ENCODE measurements at places on chromosomes 2 and 18.

- no peak for DNase-seq
These were observed 121.0 kb upstream of the HAAO start for GRCh38 chr2:42913280-42913878.

- no peak for DNase-seq
These were observed 18.4 kb downstream of the INPP4A start for GRCh38 chr2:98463081-98463481.

GRCh38 chr2:70977605-70978205 lies 725 bp upstream of the ANKRD53 start:
- peak; percentile 87 for DNase-seq

- DNase-seq = peak; percentile 74
These were observed 39.5 kb upstream of the CYP1B1 start for GRCh38 chr2:38115216-38116032.

GRCh38 chr2:226059961-226060627 lies 660.6 kb downstream of the NYAP2 start:
- no peak for DNase-seq

- DNase-seq = peak; percentile 36
These were observed 60.5 kb downstream of the MAP4K4 start for GRCh38 chr2:101758001-101758400.

DNA sequence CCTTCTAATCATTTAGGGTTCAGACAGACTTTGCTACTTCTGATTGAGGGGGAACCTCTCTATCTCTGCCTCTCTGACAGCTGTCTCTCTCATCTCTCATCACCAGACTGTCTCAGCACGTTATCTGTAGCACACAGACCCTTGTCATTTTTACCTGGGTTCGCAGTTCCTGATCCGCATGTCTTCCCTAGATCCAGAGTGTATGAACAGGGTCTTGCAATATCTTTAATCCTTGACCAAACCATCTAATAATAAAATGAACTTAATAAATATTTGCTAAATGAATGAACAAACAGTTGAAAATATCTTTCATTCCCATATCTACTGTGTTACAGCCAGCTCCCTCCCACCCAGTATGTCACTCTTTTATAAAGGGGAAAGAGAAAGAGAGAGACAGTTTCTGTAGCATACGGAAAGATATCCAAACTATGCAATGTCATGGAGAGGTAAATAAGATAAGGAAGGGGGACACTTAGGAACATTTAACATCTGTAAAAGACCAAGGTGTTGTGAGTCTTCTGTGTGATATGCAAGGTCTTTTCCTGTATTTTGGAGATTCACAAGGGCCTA lies 507.6 kb downstream of the SUCLG1 start:
- DNase-seq = no peak

GRCh38 chr18:6414118-6414722 lies 491 bp downstream of the L3MBTL4 start:
- DNase-seq = no peak

- no peak for DNase-seq
These were observed 89.9 kb downstream of the LYPD6 start for GRCh38 chr2:149420053-149420963.

DNA sequence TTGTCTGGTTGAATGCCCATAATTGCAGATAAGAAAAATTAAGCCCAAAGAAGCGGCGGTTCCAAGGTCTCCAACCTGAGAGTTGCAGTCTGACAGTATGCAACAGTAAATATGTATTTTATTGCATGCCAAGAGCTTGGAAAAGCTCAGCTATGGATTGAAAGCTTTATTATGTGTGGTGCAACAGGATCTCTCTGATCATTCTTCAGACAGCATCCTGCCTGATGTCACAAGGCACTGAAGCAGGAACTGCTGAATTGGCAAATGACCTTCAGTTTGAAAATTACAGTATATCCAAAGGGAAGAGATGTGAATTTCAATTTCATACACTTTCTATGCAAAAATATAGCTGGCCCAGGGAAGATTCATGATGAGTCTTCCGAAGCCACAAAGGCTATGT lies 42.5 kb downstream of the DOCK10 start:
- peak; percentile 52 for DNase-seq

DNA sequence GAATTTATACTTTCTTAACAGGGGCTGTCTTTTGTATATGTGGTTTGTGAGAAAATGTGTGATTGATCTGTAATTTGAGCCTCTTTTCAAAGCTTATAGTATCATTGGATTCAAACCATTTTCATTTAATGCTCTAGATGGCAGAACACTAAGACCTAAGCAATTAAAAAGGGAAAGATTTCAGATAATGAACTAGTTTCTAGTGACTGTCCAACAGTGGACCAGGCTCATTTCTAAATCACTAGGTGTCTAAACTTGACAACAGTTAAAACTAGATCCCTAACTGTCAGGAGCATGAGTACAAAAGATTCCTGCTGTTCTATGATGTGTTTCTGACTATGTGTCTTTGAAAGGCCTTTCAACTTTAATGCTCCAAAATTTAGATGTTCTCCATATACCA lies 54.6 kb downstream of the ANKRD44 start:
- DNase-seq = no peak

GRCh38 chr18:77573571-77573970 lies 323.9 kb downstream of the GALR1 start:
- no peak for DNase-seq

DNA sequence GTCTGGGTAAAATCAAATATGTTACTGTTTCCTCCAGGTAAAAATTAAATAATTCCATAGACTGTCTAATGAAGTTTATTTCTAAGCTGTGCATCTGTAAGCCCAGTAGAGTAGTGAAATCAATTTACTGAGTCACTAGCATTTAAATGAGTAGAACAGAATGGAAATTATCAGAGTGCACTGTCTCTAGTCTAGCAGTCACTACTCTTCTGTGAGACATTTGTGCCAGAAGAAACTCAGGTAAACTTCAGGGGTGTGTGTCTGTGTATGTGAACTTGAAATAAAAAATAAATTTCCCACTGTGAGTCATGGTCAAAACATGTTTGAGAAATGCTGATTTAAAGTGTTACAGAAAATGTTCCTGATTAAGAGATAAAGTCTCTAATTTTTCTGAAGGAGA lies 146.4 kb downstream of the RIF1 start:
- no peak for DNase-seq

GRCh38 chr18:56789004-56789888 lies 138.1 kb downstream of the WDR7 start:
- no peak for DNase-seq

- no peak for DNase-seq
These were observed 322.4 kb downstream of the TNS1 start for GRCh38 chr2:217680381-217680780.

- no peak for DNase-seq
These were observed 87.4 kb upstream of the SLC14A2 start for GRCh38 chr18:45527891-45528290.

DNA sequence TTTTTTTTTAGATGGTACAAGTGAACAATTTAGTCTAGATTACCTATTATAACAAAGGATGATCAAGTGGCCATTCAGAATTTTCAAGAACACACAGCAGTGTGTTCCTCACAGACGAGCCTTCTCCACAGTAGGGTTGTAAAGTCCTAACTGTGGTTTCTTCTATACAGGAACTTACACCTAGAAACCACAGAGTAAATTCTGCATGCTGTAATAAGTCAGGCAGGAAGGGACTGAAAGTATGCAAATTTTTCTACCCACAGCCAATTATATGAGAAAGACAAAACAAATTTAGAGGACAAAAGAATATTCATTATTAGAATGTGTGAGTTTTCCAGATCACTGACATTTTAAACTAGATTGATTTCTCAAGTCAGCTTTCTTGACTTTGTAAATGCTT lies 99.5 kb downstream of the RBMS1 start:
- DNase-seq = no peak

DNA sequence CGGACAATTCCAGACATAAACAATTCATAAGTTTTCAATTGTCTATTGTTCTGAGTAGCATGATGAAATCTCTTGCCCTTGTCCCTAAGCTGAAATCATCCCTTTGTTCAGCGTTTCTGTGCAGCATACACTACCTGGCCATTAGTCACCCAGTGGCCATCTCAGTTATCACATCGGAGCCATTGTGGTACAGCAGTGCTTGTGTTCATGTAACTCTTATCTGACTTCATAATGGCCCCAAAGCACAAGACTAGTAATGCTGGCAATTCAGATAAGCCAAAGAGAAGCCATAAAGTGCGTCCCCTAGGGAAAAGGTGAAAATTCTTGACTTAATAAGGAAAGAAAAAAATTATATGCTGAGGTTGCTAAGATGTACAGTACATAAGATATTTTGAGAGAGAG lies 127.2 kb downstream of the FHOD3 start:
- DNase-seq = no peak

DNA sequence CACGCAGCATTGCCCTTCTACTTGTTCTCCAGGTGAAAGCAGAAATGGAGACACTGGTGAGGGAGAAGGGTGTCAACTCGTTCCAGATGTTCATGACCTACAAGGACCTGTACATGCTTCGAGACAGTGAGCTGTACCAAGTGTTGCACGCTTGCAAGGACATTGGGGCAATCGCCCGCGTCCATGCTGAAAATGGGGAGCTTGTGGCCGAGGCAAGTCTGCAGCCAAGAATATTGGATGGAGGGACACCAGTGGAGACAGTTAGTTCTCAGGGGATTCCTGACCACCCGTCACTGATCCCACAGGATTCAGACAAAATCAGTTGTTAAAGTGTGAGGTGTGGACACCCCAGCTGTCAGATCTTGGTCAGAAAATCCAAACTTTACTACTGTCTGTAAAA lies 43.2 kb upstream of the MAPRE3 start:
- DNase-seq = no peak

GRCh38 chr2:239208465-239209180 lies 192.2 kb downstream of the HDAC4 start:
- no peak for DNase-seq

DNA sequence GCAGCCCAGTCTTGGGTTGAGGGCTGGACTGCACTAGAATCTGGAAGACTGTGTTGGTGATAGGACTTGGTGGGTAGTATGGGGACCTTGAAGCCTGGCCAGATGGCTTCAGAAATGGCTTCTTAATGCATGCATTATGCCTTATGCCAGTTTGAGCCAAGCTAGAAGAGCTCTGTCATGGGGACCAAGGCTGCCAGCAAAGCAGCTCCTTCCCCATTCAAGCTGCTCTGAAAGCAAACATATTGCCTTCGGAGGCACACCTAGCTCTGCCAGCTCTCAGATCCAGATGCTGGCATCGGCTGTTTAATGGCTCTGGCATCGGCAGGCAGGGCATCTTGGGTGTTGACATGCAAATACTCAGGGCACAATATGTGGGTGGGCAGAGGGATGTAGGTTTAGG lies 59.0 kb upstream of the IGFBP5 start:
- no peak for DNase-seq

DNA sequence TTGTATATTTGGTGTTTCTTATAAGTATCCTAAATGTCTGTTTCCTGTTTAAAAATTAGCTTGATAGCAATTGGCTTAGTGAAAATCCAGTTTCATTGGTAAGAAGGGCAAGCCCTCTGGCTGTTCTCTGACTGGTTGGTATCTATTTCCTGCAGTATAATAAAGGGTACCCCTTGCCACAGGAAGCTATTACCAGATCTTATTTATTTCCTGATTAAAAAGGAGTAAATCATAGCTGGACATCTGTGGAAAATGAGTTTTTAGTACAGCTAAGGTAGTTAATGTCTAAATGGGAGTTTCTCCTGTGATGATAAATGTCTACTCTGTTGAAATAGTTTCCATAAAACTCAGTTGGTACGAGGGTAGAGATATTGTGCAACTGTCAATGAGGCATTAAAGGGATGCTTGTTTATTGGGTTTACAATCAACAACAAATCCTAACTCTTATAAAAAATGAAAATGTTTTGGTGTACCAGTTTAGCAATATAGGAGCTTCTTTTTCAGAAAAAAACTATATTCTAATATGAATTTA lies 58.7 kb downstream of the FASTKD2 start:
- DNase-seq = no peak

- no peak for DNase-seq
These were observed 94.5 kb downstream of the VSNL1 start for GRCh38 chr2:17634997-17635396.

GRCh38 chr18:47619771-47620448 lies 310.5 kb downstream of the SMAD2 start:
- no peak for DNase-seq

- DNase-seq = no peak
These were observed 111.3 kb upstream of the CAVIN2 start for GRCh38 chr2:191957996-191958860.

GRCh38 chr18:80108121-80108536 lies 933 bp upstream of the ADNP2 start:
- DNase-seq = no peak

GRCh38 chr18:24530630-24531111 lies 70.2 kb downstream of the HRH4 start:
- DNase-seq = peak; percentile 34

DNA sequence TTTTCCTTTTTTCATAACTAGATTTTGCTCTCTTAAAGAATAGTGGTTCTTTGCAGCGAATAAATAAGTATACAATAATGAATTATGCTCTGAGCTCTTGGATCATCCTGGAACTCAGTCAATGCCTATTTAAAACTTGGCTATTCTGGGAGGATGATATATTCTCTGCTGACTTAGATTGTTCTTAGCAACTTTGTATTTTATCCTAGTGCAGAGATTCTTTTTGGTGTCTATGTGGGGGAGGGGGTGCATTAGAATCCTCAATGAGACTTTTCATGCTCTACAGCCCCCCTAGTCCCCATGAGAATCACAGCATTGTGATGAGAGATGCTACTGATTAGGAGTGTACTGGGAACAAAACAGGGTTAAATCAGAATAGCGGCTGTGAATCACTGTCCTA lies 8.8 kb upstream of the FAM98A start:
- DNase-seq = no peak

GRCh38 chr2:121071034-121071504 lies 213.9 kb downstream of the TFCP2L1 start:
- peak; percentile 28 for DNase-seq

GRCh38 chr18:28065031-28065792 lies 111.7 kb downstream of the CDH2 start:
- DNase-seq = peak; percentile 95

GRCh38 chr2:54979321-54980044 lies 70.8 kb downstream of the RTN4 start:
- DNase-seq = peak; percentile 49

- DNase-seq = no peak
These were observed 91.6 kb upstream of the CTDP1 start for GRCh38 chr18:79587779-79588635.

DNA sequence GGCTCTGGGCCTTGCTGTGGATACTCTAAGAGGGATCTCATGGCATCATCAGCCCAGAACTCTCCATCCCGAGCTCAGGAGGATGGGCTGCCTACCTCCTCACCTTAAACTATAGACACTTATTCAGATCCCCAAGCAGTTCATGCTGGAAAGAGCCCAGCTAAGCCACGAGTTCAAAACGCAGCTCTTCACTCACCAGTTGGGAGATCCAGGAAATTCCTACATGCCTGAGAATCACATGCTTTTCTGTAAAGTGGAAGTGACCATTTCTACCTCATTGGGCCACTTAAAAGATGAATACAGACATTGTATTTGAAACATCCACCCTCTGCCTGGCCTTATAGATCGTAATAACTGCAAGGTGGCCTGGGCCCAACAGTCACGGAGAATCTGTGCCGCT lies 6.6 kb downstream of the ATOH8 start:
- peak; percentile 78 for DNase-seq

DNA sequence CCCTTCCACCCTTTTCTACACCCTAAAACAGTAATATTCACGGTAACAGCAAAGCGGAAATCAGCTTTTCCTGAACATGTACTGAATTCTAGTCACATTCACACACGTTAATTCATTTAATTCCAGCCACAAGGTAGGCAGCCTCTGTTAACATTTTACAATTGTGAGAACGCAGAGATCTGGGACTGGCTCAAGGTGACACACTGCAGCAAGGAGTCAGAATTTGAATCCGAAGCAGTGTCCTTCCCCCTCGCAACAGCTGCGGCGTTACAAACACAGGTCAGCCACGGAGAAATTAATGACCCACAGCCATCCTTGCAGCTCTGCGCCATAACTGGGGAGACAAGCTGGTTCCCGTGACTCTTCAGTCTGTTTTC lies 818 bp upstream of the SLC20A1 start:
- DNase-seq = no peak

Measured in AG10803 (cell line).